ENCODE measurements at places on chromosomes 4 and X.
A peak's percentile ranks its signal among the peaks of the same experiment; 100 is the strongest.

DNA sequence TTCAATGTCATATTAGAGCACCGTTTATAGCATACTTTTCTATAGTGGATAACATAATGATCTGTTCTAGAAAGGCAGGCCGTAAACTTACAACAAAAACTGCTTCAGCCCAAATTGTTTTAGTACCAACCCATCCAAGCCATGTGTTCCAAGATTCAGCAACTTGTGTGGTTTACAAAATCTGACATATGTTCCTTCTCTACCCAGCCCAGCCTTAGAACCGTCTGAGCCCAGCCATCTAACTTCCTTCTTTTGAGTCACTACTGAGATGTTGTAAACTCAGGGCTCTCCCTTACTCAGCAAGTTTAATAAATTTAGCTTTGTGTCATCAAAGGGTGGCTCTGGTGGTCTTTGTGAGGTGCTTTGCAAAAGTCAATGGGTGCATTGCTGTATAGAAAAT lies 32.4 kb upstream of the REPS2 start:
- no peak for DNase-seq

DNA sequence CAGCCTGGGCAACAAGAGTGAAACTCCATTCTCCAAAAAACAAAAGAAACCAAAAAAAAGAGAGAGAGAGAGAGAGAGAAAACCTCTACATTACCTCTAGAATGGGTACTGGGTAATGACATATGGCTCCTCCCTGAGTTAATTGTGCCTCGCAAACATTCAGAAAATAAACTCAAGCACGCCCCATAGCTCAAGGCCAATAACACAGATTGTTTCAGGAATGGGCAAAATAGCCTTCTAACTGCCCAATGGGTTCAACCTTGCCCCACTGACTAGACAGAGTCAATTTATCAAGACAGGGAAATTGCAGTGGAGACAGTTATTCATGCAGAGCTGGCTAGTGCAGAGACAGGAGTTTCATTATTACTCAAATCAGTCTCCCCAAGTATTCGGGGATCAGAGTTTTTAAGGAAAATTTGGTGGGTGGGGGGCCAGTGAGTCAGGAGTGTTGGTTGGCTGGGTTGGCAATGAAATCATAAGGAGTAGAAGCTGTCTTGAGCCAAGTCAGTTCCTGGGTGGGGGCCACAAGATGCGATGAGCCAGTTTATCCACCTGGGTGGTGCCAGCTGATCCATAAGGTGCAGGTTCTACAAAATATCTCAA lies 25.1 kb downstream of the NIPAL1 start:
- DNase-seq: no peak

GRCh38 chr4:68369142-68369805 lies 19.4 kb upstream of the YTHDC1 start:
- no peak for DNase-seq

- DNase-seq: no peak
Measured at GRCh38 chrX:39910651-39911050, 187.1 kb downstream of the BCOR start.

DNA sequence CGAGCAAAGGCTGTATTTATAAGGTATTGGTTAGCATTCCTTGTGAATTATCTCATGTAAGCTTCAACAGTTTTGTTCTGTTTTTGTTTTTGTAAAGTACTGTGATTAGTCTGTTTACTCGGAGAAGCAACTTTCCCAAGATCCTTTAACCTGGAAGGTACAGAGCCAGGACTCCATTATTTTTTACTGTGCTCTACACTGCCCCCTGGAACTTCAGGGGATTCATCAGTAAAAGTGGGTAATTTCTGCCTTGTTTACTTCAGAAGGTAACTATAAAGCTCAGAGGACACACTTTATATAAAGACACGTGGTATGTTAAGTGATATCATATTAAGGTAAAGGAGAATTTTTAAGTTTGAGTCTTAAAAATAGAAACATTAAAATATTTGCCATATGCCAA lies 124.9 kb downstream of the IQCM start:
- no peak for DNase-seq

- peak; percentile 20 for DNase-seq
Measured at GRCh38 chrX:56792270-56793111, 63.4 kb downstream of the NBDY start.

DNA sequence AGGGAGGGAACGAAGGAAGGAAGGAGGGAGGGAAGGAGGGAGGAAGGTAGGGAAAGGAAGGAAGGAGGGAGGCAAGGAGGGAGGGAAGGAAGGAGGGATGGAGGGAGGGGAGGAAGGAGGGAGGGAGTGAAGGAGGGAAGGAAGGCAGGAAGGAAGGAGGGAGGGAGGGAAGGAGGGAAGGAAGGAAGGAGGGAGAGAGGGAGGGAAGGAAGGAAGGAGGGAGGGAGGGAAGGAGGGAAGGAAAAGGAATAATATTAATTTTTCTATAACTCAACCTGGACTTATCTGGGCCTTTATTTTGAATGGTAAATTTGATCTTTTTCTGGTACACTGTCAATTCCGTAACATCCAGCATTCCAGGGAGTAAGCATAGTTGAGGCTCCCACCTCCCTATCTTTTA lies 244.2 kb downstream of the SPRY1 start:
- no peak for DNase-seq

DNA sequence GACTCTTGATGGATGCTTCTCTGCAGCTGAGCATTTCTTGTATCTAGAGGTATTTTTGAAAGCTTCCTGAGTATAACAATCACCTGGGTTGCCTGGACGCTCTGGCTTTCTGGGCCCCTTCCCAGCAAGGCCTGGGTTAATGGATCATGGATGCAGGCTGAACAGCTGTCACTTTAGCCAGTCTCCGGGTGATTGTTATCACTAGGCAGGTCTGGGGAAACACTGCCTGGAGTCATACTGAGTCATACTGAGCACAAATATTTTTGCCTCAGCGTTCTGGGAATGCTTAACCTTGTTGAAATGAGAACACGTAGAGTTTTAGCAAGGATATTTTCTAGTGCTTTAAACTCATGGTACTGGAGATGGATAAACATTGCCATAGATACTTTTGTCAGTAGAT lies 102.6 kb downstream of the PHEX start:
- DNase-seq: no peak

DNA sequence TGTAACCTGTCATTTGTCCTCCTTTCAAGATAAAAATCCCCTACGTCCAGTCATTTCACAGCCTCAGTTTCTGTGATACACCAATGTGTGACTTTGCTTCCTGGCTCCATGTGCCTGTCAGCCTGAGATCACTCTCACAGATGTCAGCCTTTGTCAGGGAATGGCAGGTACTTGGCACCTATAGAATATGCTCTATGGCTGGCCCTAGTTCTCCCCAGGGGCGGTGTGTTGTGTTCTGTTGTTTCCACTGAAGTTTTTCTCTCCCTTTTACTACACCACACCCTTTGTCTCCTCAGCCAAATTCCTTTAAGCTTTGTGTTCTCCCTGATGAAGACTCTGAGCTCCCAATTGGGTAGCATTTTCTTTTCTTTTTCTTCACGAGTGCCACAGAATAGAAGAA lies 81.7 kb downstream of the ALPK1 start:
- no peak for DNase-seq
